ENCODE measurements at places on chromosomes 2 and 18.

DNA sequence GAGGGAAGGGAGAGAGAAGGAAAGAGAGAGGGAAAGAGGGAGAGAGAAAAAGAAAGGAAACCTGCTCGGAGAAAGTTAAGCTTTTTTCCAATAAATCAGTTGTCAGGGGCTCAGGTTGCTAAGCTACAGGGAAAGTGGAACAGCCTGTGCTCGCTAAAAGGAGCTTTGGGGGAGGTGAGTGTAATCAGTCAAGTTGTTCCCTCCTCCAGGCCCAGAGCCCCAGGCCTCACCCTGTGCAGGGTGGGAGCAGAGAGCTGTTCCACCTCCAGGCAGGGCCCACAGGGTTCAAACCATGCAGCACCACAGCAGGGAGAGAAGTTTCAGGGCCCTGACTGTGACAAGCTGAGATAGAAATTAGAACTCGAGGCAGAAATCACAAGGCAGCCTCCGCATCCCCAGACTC lies 56.4 kb upstream of the PPP1CB start:
- H3K4me1 ChIP-seq = no peaks in the 10 kb centered on the region
- H3K27ac ChIP-seq = no peak overlapping the region
- H3K27me3 ChIP-seq = no peaks in the 10 kb centered on the region
- no peak overlapping the region for H3K4me3 ChIP-seq

GRCh38 chr2:239259173-239259572 lies 141.6 kb downstream of the HDAC4 start:
- peaks cover 2% of the 10 kb centered on the region for H3K27me3 ChIP-seq
- H3K4me1 ChIP-seq = peaks cover 65% of the 10 kb centered on the region
- H3K27ac ChIP-seq = peak overlapping the region; percentile 87
- H3K4me3 ChIP-seq = peak overlapping the region; percentile 64

- DNase-seq = no peak
- no peak overlapping the region for H3K4me3 ChIP-seq
- H3K27ac ChIP-seq = no peak overlapping the region
- peaks cover 20% of the 10 kb centered on the region for H3K27me3 ChIP-seq
Measured at GRCh38 chr2:12397854-12398253, 318.9 kb upstream of the TRIB2 start.

- H3K27me3 ChIP-seq = peaks cover 17% of the 10 kb centered on the region
- peaks cover 19% of the 10 kb centered on the region for H3K4me1 ChIP-seq
- DNase-seq = no peak
- no peak overlapping the region for H3K4me3 ChIP-seq
- H3K27ac ChIP-seq = peak overlapping the region; percentile 29
Measured at GRCh38 chr2:152611458-152612231, 105.6 kb downstream of the PRPF40A start.

DNA sequence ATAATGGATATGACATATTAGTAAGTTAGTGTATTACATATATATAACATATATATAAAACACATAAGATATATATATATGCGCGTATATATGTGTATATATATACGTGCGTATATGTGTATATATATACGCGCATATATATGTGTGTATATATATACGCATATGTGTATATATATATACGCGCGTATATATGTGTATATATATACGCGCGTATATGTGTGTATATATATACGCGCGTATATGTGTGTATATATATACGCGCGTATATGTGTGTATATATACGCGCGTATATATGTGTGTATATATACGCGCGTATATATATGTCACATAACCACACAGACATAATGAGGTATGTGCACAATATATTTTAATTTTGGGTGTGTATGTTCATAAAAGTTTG lies 327.8 kb downstream of the MEIS1 start:
- H3K36me3 ChIP-seq = no peaks in the 10 kb centered on the region
- H3K27ac ChIP-seq = no peak overlapping the region
- no peak for DNase-seq
- H3K27me3 ChIP-seq = no peaks in the 10 kb centered on the region
- no peaks in the 10 kb centered on the region for H3K4me1 ChIP-seq
- H3K4me3 ChIP-seq = no peak overlapping the region

DNA sequence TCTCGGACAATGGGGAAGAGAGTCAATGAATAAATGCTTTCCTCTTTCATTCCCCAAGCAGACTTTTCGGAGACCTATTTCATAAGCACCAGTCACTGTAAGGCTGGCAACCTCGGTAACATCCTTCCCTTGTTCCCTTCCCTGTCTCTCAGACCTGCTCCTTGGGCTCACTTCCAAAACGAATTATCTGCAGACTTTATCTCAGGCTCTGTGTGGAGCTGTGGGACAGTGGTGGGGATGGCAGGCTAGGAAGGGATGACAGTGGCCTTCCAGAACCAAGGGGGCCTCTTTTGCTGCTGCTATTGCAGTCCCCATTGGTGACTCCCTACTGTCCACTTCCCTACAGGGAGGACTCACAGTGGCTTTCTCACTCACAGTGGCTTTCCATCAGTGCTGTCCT lies 185.6 kb upstream of the MEX3C start:
- H3K27me3 ChIP-seq = peaks cover 20% of the 10 kb centered on the region
- H3K4me3 ChIP-seq = no peak overlapping the region
- no peaks in the 10 kb centered on the region for H3K36me3 ChIP-seq

DNA sequence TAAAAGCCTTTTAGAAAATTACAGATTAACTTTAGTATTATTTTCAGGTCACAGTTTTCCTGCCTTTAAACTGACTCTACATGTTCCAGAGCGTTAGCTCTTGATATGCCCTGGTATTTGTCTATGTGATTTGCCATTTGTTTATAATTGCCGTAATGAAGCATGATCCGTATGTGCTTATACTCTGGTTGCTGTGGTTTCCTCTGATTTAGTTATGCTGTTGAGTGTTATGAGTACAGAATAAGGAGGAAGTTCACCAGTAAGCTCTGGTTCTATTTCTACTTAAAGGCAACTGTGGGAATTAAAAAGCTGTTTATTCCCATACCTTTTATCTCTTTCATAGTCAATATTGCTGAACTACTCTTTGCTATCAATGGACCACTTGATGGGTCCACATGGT lies 123.5 kb downstream of the OSBPL6 start:
- DNase-seq = no peak
- no peak overlapping the region for H3K27ac ChIP-seq
- no peaks in the 10 kb centered on the region for H3K36me3 ChIP-seq
- H3K27me3 ChIP-seq = peaks cover 31% of the 10 kb centered on the region
- no peak overlapping the region for H3K4me3 ChIP-seq

GRCh38 chr2:79640001-79640400 lies 127.2 kb downstream of the CTNNA2 start:
- H3K4me1 ChIP-seq = no peaks in the 10 kb centered on the region
- H3K36me3 ChIP-seq = no peaks in the 10 kb centered on the region
- H3K4me3 ChIP-seq = no peak overlapping the region
- no peaks in the 10 kb centered on the region for H3K27me3 ChIP-seq

- no peaks in the 10 kb centered on the region for H3K27me3 ChIP-seq
- H3K4me3 ChIP-seq = no peak overlapping the region
- no peak overlapping the region for H3K27ac ChIP-seq
- DNase-seq = no peak
Measured at GRCh38 chr18:68121308-68121707, 593.6 kb downstream of the TMX3 start.

DNA sequence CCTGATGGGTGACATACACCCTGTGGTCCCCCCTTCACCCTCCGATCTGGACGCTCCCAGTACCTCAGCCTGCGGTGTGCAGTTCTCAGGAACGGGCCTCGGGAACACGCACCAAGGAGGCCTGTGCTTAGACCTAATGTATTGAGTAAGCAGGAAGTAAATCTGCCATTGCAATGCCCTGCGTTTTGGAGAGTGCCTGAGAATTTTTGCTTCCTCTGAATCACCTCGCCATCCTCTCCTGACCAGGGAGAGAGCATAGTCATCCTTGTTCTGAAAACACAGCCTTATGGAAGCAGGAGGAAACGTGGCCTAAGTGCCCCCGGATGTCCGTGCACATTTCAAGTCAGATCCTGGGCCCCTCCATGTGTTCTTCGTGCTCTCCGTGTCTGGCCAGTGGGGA lies 272.2 kb downstream of the NDUFA10 start:
- no peak for DNase-seq
- no peak overlapping the region for H3K27ac ChIP-seq
- no peaks in the 10 kb centered on the region for H3K4me1 ChIP-seq
- H3K4me3 ChIP-seq = no peak overlapping the region
- no peaks in the 10 kb centered on the region for H3K36me3 ChIP-seq

DNA sequence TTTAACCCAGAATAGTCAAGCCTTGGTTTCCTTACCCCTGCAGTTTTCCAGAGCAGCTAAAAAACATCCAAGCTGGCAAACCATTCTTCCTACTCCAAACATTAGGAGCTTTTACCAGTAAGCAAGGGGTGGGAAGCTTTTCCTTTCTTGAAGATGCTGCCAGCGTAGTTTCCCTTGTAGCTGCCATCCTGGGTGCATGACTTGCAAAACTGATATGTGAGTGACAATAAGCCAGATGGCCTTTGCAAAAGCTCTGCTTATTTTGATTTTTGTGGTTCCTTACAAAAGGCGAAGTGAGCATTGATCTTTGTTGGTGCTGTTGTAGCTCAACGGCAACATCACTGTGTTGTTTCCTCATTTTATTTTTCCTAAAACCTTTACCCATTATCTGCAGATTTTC lies 138.8 kb downstream of the WDSUB1 start:
- no peak overlapping the region for H3K4me3 ChIP-seq
- no peaks in the 10 kb centered on the region for H3K36me3 ChIP-seq

DNA sequence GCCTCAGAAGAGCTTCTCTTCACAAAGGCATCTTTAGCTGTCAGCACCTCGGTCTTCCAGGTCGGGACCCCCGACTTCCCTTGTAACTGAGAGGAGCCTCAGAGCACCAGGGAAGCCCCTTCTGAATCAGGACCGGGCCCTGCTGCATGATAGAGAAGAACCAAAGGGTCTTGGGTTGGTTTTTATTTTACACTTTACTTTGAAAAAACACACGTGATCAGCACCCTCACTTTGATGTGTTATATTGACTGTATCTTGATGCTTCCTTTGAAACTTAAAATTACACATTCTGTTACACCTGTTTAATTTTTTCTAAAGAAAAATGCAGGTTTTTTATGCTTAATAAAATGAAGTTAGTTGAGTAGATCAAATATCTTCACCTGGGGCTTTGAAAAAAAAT lies 202.3 kb downstream of the FAM210A start:
- no peaks in the 10 kb centered on the region for H3K36me3 ChIP-seq
- H3K27ac ChIP-seq = no peak overlapping the region
- H3K27me3 ChIP-seq = no peaks in the 10 kb centered on the region
- H3K4me1 ChIP-seq = no peaks in the 10 kb centered on the region

DNA sequence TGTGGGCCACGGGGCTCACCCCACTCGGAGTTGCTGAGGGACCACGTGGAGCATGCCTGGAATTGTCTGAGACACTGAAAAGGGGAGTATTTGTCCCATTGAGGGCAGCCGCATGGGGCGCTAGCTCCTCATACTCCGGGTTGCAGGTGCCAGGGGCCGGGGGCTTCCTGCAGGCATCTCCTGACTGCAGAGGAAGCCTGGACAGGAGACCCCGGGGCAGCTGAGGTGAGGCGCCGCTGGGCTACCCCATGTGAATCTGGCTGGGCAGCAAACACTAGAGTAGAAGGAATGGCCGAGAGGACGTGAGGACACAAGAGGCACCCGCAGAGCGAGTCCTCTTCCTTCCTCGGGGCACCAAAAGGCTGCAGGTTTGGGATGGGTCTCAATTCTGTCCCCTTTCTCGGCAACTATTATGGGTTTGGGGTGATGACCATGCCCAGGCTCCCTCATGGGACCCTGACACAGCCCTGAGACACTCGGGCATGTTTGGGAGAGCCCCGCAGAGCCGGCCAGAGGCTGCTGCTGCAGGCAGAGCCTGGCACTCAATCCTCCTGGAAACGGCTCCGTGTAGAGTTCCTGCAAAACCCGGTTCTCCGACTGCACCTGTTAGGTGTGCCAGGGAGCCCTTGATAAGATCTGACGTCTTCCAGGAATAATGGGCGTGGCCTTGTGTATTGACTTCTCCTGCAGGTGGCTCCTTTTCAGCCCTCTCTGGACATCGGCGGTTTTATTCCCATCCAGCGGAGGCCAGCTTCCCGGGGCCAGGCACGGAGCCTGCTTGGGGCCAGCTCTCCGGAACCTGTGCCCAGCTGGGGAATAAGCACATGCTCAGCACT lies 77.0 kb downstream of the CTIF start:
- no peaks in the 10 kb centered on the region for H3K36me3 ChIP-seq
- H3K27me3 ChIP-seq = no peaks in the 10 kb centered on the region
- no peak for DNase-seq
- no peak overlapping the region for H3K27ac ChIP-seq

DNA sequence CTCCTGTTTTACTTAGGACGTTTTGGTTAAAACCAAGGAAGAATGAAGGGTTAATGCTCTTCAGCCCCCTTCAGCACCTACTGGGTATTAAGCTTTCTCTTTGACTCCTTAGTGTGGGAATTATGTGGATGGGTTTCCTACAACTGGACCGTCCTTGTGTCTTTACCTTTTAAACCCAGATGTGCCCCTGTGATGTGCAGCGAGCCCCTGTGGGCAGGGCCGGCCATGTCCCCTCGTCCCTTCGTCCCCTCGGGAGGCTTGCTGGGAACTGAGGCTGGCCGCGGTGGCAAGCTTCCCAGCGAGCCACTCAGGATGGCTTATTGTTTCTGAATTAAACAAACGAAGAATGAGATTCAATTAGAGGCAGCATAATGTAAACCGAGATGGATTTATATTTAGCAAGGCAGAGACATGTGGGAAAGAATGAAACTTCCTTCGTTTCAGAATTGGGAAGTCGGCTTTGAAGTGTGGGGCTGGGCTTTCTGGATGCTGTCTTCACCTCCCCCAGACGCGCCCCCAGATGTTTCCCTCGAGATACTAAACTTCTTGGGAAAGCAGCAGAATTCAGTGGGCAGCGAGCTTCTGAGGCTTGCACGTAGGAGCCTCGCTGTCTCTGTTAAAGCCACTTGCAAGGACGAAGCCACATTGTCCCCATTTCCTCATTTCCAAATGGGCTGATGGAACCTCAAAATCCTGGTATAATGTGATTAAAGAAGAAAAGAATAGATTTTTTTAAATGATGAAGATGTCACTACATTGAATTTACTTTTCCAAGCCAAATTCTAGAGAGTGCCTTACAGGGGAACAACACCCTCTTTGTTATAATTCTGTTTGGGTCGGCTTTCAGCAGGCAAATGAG lies 146.0 kb downstream of the VAPA start:
- H3K4me3 ChIP-seq = no peak overlapping the region
- DNase-seq = no peak
- H3K27me3 ChIP-seq = no peaks in the 10 kb centered on the region
- no peaks in the 10 kb centered on the region for H3K4me1 ChIP-seq
- no peaks in the 10 kb centered on the region for H3K36me3 ChIP-seq

- H3K27me3 ChIP-seq = no peaks in the 10 kb centered on the region
- DNase-seq = peak; percentile 25
- H3K4me1 ChIP-seq = peaks cover 2% of the 10 kb centered on the region
- H3K4me3 ChIP-seq = no peak overlapping the region
- H3K36me3 ChIP-seq = peaks cover 44% of the 10 kb centered on the region
Measured at GRCh38 chr2:86047575-86048382, 57.9 kb downstream of the POLR1A start.

Data from activated CD8-positive, alpha-beta memory T cell treated with anti-CD3 and anti-CD28 coated beads, Interleukin-2, amount 10 ng/mL, durations not matched to agents 7 days and 5 days (primary cell).